ENCODE measurements at places on chromosomes 4 and X.
A peak's percentile ranks its signal among the peaks of the same experiment; 100 is the strongest.

DNA sequence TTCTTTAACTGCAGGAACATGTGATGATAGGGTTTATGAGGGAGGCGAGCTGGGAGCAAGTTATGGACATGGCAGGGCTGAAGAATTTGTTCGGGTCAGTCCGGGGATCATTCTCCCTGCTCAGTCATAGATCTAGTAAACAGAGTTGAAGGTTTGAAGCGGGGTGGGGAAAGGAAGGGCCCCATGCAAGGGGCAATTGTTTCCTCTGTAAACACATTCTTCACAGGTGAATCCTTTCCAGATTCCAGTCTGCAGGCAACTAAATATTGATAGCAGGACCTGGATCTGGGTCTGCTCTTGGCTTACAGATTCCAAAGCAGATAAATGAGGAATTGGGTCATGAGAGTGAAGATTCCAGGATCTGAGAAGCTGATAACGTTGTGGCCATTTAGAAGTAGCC lies 44.3 kb upstream of the ARHGAP24 start:
- DNase-seq: no peak

GRCh38 chr4:73170518-73171198 lies 87.9 kb downstream of the ANKRD17 start:
- no peak for DNase-seq

- DNase-seq: no peak
Measured at GRCh38 chr4:118417325-118417724, 64.5 kb upstream of the PRSS12 start.

GRCh38 chrX:11064851-11065600 lies 46.1 kb upstream of the HCCS start:
- no peak for DNase-seq

GRCh38 chrX:87528487-87528886 lies 10.9 kb downstream of the KLHL4 start:
- no peak for DNase-seq

DNA sequence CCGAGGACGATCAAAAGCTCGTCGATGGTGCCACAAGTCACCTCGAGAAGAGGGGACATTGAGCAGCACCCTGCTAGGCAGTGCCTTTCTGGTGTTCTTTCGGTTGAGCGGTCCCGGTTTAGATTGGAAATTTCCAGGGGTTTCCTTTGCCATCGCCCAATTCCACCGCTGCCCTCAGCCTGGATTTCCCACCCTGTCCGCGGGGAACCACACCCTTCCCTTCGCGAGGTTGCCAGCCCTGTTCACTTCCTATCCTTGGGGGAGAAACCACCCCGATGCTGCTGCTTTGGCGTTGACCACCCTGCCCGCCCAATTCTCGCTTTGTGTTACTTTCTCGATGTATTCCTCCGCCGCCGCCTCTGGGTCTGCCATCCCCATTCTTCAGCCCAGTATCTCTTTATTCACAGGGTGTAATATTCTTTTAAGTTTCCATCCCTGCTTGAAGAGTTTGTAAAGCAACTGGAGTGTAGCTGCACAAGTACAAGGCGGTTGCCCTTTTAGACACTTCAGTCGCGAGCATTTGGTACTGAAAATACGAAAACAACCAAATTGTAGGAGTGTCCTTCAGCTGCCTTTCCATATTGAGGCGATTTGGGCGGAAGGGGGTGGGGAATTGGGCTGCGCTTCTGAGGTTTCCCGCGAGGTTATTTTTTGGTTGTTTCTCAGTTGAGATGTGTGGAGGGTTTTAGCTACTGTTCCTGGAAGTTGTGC lies 1.1 kb downstream of the OGT start:
- DNase-seq: peak; percentile 57

DNA sequence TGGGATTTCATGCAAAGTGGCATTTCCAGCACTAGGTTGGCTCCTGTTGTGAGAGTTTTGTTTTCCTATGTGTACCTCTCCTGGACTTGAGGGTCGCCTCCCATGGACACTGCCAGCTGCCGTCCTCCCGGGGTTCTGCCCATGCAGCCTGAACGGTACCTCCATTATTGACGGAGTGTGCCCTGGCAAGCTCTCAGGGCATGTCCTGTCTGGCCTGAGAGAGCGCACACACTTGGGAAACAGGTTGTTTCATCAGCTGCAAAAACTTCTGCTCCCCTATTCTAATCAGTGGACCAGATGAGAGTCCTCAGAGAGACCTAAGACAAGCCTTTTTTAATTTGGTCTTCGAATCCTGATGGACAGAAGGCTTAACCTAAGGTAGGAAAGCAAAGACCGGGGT lies 56.6 kb upstream of the HOPX start:
- DNase-seq: no peak

- DNase-seq: no peak
Measured at GRCh38 chrX:69067841-69068240, 97.4 kb downstream of the PJA1 start.

GRCh38 chr4:26029568-26030131 lies 115.6 kb downstream of the SMIM20 start:
- DNase-seq: no peak

GRCh38 chr4:134934036-134934808 lies 732.6 kb upstream of the PABPC4L start:
- no peak for DNase-seq

DNA sequence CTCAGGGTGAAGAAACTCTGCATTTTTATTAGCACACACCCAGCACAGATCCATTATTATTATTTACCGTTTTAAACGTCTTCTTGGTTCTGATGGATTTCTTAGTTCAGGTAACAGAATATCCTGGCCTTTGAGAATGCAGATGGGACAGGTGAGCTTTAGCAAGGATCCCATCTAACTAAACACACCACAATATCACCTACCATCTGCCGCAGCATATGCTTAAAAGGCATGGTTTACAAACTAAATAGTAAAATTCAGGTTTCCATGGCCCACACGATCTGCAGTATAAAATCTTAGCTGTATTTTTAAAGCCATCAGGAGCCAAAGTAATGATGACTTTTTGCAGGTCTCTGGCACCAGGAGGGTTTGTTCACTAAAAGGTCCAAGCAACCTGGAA lies 31.7 kb upstream of the GATB start:
- no peak for DNase-seq

GRCh38 chr4:34362654-34363053 lies 1881.7 kb downstream of the ARAP2 start:
- no peak for DNase-seq

DNA sequence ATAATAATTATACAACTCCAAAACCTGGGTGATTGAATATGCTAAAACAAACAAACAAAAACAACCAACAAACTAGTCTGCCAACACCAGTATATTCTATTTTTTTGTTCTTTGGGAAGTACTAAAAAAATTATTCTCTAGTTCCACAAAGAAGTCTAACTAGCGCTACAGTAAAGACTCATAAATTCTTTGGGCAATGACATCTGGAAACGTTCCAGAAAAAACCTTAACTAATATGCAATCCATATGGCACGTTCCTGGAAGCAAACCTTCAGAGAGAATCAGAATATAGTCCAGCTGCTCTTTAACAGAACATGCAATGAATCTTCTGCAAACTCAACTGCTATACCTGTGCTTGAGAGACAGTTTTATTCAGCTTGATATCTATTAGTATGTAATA lies 500.1 kb downstream of the TRAM1L1 start:
- DNase-seq: no peak

DNA sequence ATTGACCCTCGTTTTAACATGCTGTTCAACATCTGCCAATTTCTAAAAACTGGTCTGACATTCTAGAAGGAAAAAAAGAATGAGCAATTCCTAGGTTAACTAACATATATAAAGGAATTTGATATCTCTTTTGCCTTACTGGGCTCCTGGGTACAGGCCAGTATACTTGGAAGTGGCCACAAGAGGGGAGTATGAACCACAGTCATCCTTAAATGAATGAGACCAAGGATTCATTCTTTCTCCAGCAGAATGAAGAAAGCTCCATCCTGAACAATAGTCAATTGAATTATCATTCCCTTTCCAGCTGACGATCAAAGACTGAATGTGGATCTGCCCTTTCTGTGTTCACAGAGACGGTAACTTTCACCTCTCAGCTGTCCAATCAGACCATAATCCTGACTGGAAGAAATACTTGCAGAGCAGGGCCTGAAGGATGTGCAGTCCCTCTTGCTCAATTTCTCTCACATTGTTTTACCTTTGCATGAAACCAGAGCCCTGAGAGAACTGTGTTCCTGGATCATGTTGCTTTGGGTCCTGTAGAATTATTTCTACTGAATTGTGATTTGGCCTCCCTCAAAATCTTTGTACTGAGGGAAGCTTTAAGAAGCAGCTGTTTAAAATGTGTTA lies 14.8 kb upstream of the SPARCL1 start:
- no peak for DNase-seq

- DNase-seq: no peak
Measured at GRCh38 chr4:181293541-181293940, 949.7 kb upstream of the TENM3 start.

GRCh38 chr4:53512608-53513007 lies 78.7 kb downstream of the LNX1 start:
- DNase-seq: no peak

DNA sequence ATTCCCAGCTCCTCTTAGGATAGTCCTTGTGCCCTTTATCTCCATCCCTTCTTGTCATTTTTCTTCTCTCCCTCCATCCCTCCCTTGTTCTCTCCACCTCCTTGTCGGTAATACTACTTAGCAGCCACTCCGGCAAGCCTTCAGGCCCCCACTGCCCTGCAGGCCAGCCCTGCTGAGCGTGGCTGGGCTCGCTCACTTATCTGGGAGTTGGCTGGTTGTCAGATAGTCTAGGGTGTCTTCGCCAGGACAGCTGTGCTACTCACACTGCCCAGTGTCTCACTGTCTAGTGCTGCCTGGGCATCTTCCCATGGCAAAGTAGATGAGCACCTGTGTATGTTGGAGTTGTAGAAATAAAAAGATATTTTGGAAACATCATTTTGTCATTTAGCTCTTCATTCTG lies 75.0 kb downstream of the STK32B start:
- DNase-seq: no peak

DNA sequence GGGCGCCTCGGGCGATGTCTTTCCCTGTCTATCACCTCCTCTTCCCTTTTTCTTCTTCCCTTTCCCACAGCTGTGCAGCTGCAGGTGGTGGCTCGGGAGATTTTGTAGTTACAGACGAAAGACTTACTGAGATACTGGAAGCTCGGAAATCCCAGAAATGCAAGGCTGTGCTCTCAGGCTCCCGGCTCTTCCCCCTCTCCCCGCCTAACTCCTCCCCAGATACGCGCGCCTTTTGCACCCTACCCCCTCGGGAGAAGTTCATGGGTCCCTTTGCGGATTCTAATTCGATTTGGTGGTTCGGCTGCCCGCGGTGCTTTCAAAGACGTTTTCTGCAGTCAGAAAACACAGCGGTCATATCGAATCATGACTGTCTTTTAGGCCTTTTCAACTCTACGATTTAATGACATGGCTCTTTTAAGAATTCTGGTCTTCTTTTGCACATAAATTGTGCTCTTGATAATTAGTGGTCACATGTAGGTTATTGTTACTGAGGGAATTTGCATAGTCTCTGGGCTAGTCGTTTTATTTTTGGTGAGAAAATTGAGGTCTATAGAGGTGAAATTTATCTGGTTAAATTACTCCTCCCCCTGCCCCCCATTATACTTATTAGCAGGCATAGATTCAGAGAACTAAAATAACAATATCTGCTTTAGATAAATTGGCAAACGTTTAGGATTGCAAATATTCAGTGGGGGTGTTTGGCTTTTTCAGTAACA lies 1.6 kb downstream of the SEPTIN11 start:
- peak; percentile 38 for DNase-seq

DNA sequence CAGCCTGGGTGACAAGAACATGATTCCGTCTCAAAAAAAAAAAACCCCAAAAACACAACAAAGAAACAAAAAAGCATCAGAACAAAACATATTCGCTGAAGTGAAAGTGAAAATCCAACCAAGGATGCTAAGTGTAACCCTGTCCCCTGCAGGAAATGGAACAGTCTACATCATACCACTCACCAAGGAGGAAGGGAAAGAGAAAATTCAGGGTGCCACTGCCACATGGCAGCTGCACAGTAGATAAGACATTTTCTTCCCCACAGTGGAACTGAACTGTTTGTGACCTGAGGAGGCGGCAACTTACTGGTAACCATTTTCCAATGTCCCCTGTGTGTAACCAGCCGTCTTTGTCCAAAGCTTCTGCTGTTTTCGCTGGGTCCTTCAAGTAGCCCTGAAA lies 28.2 kb upstream of the CENPU start:
- DNase-seq: no peak

- no peak for DNase-seq
Measured at GRCh38 chrX:9785944-9786797, at the start of gene SHROOM2. Gene SHROOM2 (plus strand): TSS chrX:9786429. CDS start chrX:9786546, 117 bp downstream.

- no peak for DNase-seq
Measured at GRCh38 chrX:11419102-11419501, 125.9 kb downstream of the AMELX start.

GRCh38 chrX:19800821-19801374 lies 86.5 kb downstream of the SH3KBP1 start:
- no peak for DNase-seq

GRCh38 chr4:160319221-160319867 lies 1216.5 kb downstream of the RAPGEF2 start:
- no peak for DNase-seq

DNA sequence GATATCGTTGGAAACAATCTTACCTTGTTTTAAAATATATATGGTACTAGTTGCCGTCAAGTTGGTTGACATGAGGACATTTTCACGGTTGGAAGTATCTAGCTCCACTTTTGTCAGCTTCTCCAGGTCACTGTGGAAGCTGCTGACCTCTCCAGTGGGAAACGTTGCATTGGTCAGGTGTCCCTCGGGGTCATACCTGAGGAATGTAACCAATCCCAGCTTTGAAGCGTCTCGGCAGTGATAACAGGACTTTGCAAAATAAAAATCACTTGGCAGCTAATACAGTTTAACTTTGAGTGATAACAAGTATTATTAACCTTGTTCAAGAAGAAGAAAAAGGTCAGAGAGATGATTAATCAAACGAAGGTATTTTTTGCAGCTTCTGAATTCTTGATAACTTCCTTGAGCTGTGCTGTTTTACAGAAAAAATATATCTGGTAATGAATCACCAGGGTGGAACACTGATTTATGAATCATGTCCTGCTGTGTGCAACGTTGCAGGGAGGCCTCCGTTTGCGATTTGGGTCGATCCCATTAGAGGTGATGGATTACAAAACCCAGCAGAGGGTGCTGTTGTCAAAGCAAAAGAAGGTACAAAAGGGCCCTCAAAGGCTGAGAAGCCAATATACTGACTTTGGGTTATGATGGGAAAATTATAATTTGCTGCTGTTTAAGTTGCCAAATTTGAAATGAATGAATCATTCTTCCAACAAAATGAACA lies 60.1 kb downstream of the SH2D1A start:
- DNase-seq: no peak

- no peak for DNase-seq
Measured at GRCh38 chr4:136526517-136526916, 1005.8 kb downstream of the PCDH18 start.

All from GM06990 (cell line).